Mesenteric fat pad (tissue), 1 donor: ENCODE measurements at places on chromosomes 3 and 15. TPM values are rescaled to one million over a fixed set of nuclear protein-coding genes. Genes with fewer than 3 reads are reported as not detected.

- DNase-seq = no peak
Measured at GRCh38 chr3:13479332-13479581, 849 bp upstream of the HDAC11 start.

PIGZ gene
- 10.2 TPM for total RNA-seq

COMMD4 gene
- 41.5 TPM for total RNA-seq

DNA sequence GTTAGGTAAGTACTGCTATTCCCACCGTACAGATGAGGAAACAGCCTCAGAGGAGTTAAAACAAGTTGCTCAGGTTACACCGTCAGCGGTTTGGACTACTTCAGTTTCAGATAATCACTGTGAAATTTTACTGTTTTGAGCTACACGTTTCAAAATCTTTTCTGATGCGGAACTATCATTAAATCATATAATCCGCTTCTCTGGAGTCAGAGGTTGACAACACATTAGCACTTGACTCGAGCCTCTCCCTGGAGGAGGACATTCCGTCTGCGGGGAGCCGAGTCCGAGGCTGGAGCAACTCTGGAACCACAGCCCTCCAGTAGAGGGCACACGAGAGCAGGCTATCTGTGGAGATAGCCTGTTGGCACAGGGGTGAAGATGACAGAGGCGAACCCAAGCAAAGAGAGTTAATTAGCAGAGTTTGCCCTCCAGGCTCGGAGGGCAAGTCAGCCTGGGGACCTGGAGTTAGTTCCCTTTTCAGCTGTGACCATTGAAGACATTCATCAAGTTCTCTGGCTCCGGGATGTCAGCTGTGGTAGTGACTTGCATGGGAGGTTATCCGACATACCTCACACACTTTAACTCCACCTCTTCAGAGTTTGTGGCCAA lies 131.2 kb downstream of the IGF1R start:
- DNase-seq = no peak

GRCh38 chr3:60186359-60186758 lies 1064.9 kb downstream of the FHIT start:
- no peak for DNase-seq

DNA sequence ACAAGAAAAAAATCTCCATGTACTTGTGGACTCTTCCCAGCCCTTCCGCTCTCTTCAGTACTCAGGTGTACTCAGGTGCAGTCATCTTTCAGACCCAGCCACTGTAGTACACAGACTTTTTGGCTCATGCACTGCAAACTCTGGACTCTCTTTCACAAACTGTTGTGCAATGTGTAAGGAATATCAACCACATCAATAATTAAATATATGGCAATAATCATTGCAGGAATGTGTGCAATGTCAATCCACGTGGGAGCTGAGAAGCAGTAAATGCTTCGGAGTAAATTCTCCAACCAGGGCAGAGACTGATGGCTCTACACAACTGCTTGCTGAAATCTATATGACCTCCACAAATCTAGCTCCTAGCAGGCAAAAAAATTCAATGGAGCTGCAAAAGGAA lies 287.3 kb upstream of the COL8A1 start:
- DNase-seq = no peak

- peak; percentile 53 for DNase-seq
Measured at GRCh38 chr15:25090073-25090733, 135.4 kb downstream of the SNRPN start.
